Astrocyte (in vitro differentiated cells and primary cell): ENCODE measurements at places on chromosomes 4 and X. TPM values are rescaled to one million over a fixed set of nuclear protein-coding genes. Genes with fewer than 3 reads are reported as not detected.

CFI gene
- total RNA-seq = not detected in 2 replicates

DNA sequence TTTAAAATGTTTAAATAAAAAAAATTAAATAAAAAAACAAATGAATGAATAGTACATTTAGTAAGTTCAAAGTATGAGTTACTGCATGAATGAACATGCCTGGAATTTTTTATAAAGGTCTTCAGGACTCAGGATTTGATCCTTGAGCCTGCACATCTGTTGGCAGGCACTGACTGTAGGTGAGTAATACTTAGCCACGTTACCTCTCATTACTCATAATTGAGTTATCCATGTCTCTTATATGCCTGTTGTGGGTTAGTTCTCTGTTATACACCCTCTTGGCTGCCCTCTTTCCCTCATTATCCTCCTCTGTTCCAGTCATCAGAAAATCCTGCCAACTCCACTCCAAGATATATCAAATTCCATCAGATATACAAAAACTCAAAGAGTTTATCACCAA is 276.0 kb downstream of the FBXW7 start:
- DNase-seq = peak; percentile 91

DNA sequence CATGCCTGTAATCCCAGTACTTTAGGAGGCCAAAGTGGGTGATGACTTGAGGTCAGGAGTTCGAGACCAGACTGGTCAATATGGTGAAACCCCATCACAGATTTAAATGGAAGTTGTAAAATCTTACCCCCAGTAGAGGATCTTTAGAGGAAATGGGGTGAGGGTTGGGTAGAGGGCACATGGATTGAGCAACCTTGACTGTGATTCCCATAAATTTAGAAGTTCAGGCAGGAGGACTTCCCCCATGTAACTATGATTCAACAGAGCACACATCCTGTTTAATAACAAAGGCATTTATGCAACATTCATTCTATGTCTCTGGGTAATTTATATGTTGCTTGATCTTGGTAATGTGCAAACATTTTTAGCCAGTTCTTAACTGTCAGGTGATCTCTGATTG is 143.1 kb downstream of the RBM47 start:
- DNase-seq = peak; percentile 17

GRCh38 chr4:136803433-136803832 is 728.9 kb downstream of the PCDH18 start:
- DNase-seq = no peak

DNA sequence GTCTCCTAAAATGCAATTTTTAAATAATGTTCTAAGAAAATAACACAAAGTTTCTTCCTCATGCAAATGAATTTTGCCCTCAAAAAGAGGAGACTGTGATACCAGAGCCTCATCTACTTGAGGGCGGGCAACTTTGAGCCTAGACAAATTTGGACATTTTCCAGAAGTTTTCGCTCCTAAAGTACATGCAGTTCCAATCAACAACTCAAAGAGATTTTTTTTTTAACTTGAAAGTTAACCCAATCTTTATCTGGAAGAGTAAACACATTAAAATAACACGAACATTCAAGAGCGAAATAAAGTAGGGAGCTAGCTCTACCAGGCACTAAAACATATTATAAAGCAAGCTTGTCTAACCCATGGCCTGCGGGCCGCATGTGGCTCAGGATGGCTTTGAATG is 29.4 kb upstream of the FBXW7 start:
- no peak for DNase-seq

- DNase-seq = peak; percentile 50
Observed at GRCh38 chr4:167100120-167100519, 134.2 kb downstream of the SPOCK3 start.

GRCh38 chr4:156294577-156294976 is 340.9 kb upstream of the CTSO start:
- peak; percentile 94 for DNase-seq

GRCh38 chr4:125994024-125994423 is 679.3 kb downstream of the FAT4 start:
- DNase-seq = no peak

STK32B gene
- 2.1 and 2.9 TPM in 2 replicates for total RNA-seq

ADH1C gene
- total RNA-seq = not detected in 2 replicates

DNA sequence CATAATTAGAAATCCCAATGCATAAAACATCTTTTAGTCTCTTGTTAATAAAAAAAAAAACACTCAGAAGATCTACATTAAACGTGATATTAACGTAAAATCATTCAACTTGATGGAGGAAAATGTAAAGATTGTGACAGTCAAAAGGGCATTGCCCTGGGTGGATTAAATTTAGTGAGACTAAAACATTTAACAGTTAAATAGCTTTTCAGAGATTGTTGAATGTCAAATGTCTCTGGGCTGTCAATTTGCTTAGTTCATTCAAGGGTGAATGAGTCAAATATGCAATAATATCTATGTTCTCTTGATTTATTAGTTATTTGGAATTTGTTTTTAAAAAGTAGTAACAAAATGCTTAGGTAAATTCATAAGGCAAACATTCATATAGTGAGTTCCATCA is 836.6 kb upstream of the PCDH10 start:
- no peak for DNase-seq

FOXO4 gene
- 13.7 and 15.0 TPM in 2 replicates for total RNA-seq

SPANXD gene
- not detected in 2 replicates for total RNA-seq

UGT2B15 gene
- not detected in 2 replicates for total RNA-seq

MID1 gene
- 16.8 and 31.2 TPM in 2 replicates for total RNA-seq

GRCh38 chr4:111400741-111401140 is 744.5 kb upstream of the FAM241A start:
- peak; percentile 68 for DNase-seq

IQSEC2 gene
- total RNA-seq = 8.2 and 9.2 TPM in 2 replicates

GRCh38 chrX:138986235-138986634 is 274.7 kb upstream of the FGF13 start:
- peak; percentile 69 for DNase-seq

GRCh38 chr4:82842593-82842992 is 44.0 kb upstream of the SCD5 start:
- no peak for DNase-seq

DNA sequence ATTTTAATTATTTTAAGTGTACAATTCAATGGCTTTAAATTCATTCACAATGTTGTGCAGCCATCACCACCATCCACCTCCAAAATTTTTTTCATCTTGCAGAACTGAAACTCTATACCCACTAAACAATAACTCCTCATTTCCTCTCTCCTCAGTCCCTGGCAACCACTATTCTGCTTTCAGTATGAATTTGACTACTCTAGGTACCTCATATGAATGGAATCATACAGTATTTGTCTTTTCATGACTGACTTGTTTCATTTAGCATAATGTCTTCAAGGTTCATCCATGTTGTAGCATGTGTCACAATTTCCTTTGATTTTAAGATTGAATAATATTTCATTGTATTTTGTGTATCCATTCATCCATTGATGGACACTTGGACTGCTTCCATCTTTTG is 46.9 kb downstream of the KIF4A start:
- DNase-seq = no peak

P2RY4 gene
- 0.18 TPM in 1 of 2 replicates, not detected in the other for total RNA-seq

- DNase-seq = no peak
Observed at GRCh38 chr4:3199653-3200422, 49.1 kb upstream of the MSANTD1 start.

CLNK gene
- not detected in 2 replicates for total RNA-seq

DNA sequence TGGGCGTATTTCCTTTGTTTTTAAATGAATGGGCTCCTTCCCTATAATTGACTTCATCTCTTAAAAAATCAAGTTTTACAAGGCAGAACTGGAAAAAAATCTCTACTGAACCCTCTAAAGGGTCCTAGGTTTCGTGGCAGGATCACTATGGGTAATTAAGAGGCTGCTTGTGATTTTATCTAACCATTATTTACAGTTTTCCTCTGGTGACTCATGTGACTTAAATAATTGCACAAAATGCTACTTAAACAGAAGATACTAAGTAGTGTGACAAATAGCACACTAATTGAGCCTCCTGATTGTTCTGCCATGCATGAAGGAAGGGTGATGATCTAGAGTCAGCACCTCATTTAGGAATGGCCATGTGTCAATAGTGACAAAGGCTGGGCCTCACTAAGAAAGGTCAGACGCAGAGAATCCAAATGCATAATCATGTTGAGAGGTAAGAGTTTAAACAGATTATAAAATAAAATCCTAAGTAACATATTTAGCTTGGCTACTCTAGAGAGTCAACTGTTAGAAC is 35.5 kb downstream of the OFD1 start:
- DNase-seq = no peak

GRCh38 chr4:158605393-158605792 is 66.3 kb downstream of the C4orf46 start:
- no peak for DNase-seq

- peak; percentile 85 for DNase-seq
Observed at GRCh38 chr4:86594559-86595425, 677 bp downstream of the PTPN13 start.

- no peak for DNase-seq
Observed at GRCh38 chr4:182828360-182829025, 88.7 kb downstream of the DCTD start.

DNA sequence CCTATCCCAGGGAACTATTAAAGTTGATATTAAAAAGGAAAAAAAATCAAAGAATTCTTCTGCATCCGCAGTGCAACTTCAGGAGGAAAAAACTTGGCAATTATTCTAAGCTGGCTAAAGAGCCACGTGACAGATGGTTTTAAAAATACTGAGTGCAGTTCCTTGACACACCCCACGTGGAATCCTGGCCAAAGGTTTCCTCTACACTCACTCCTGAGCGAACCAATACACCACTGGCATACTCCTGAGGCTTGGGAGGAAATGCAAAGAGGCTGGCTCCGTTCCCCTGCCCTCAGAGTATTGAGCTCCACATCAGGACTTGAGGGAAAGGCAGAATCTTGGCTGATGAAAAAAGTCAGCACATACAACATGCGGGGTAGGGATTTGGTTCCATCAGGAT is 133.8 kb upstream of the ATP6AP2 start:
- DNase-seq = no peak

- no peak for DNase-seq
Observed at GRCh38 chr4:25903900-25904747, 9.9 kb upstream of the SMIM20 start.

- no peak for DNase-seq
Observed at GRCh38 chrX:80335062-80335830, 85.0 kb upstream of the TENT5D start.

- DNase-seq = no peak
Observed at GRCh38 chrX:16635040-16635439, 14.9 kb upstream of the S100G start.

- no peak for DNase-seq
Observed at GRCh38 chr4:26093551-26093950, 179.5 kb downstream of the SMIM20 start.

- DNase-seq = no peak
Observed at GRCh38 chrX:113457719-113458118, 617.1 kb upstream of the AMOT start.

STOX2 gene
- total RNA-seq = 2.5 and 2.6 TPM in 2 replicates

ZCCHC18 gene
- 0.98 and 2.1 TPM in 2 replicates for total RNA-seq

- peak; percentile 56 for DNase-seq
Observed at GRCh38 chrX:8846266-8846665, 45.1 kb upstream of the FAM9A start.

DNA sequence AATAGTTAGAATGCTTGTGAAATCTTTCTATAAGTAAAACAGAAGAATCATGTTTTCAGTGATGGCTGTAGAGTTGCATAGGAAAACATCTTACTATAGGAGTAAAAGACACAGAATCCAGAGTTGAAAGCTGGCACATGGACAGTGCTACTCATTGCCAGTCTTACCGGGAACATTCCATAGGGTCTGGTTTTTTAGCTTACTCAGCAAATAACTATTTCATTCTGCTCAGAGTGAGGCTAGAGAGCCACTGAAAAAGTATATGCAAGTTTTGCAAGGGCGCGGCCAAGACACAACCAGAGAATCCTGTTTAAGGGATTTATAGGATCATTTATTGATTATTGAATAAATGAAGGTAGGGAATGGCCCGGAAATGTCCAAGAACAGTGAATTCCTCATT is 60.3 kb downstream of the MTHFD2L start:
- DNase-seq = peak; percentile 31

GRCh38 chr4:142201041-142201440 is 564.7 kb downstream of the IL15 start:
- DNase-seq = no peak

- no peak for DNase-seq
Observed at GRCh38 chr4:148980782-148981480, 538.7 kb upstream of the NR3C2 start.
